Activated CD4-positive, CD25-positive, alpha-beta regulatory T cell treated with anti-CD3 and anti-CD28 coated beads, Interleukin-2, amount 50 U/mL, for 72 hours (primary cell): ENCODE measurements at places on chromosomes 5 and 9.
A peak's percentile ranks its signal among the peaks of the same experiment; 100 is the strongest.

GRCh38 chr5:145591578-145591977, 243.6 kb downstream of the PRELID2 start:
- DNase-seq, result no peak

DNA sequence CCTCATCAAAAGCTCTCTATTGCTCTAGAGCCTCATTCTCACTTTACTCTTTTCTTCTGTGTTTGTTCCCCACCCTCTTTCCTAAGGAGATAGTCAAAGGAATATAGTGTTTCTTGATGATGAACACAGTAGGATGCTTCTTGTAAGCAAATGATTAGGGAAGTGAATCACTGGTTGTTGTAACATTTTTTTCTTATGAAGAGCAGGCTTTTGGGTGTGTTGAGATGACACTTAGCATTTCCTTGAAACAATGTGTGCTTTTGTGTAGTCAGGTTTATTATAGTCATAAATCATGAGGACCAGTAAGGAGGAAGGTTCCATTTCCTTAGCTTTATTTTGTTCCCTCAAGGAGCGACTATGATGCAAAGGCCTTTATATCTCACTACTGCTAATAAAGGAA, 1991.3 kb upstream of the C9orf72 start:
- no peak for DNase-seq

DNA sequence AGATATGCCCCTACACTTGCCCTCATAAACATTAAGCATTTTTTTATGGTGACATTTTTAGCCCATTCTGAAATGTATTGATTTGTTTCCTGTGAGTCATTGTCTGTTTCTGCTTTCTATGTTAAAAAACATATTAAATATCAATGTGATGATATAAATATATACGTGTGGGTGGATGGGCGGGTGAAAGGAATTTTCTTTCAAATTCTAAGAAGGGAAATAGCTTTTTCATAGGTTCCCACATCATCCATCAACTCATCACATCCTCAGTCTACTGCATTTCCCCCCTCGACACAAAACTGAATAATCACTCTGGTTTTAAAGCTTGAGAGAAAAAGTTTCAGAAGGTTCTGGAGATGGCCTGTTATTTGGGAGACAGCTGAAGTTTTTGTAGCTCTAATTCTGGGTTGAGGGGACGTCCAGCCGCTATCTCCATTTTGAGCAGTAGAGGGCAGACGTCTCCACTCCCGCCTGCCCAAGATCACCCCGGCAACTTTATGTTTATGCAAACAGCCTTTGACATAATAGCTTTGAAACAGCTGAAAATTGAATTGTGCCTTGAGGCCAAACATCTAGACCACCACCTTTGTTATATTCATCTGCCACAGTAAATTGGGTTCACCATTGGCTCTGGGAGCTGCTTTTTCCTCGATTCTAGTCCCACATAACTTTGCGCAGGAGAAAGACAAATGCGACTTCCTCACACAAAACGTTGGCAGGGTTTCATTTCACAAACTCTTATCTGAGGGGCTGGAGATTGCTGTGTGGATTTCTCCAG, 216.2 kb upstream of the CLINT1 start:
- DNase-seq, result peak; percentile 34

- DNase-seq, result no peak
Observed at GRCh38 chr5:173775261-173776197, 112.6 kb upstream of the CPEB4 start.

DNA sequence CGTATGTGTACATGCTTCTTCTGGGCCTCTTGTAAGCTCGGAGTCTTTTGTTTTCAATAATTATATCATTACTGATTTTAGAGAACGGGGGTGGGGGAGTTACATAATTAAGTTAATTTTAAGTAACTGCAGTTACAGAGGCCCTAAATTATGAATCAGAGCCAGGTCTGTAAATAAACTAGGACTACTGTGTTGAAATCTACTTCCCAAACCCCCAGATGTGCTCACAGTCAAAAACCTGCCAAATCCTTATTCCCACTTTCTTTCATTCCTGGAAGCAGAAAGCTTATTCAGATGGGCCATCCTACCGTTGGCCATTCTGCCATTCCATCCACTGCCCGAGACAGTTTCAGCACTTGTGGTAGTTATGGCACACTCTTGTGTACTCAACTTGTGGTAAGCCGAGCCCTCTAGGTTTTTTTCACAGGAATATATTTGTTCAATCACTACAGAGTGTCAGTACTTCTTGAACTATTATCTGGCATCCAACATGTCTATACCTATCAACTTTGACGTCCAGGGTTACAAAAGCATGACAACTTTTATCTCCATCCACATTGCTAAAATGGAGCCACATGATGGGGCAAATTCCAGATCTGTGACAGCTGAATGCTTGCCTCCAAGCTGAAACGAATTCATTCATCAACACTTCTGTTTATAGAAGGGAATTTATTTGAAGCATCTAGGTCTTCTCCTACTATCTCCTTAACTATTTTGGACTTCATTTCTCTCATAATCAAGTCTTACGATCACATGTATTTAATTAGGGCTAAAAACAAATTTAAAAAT, 37.8 kb downstream of the GLRX start:
- no peak for DNase-seq
